ENCODE measurements at places on chromosomes 7 and 10.

GRCh38 chr10:44369854-44370253, 15.0 kb downstream of the CXCL12 start:
- no peak for DNase-seq

DNA sequence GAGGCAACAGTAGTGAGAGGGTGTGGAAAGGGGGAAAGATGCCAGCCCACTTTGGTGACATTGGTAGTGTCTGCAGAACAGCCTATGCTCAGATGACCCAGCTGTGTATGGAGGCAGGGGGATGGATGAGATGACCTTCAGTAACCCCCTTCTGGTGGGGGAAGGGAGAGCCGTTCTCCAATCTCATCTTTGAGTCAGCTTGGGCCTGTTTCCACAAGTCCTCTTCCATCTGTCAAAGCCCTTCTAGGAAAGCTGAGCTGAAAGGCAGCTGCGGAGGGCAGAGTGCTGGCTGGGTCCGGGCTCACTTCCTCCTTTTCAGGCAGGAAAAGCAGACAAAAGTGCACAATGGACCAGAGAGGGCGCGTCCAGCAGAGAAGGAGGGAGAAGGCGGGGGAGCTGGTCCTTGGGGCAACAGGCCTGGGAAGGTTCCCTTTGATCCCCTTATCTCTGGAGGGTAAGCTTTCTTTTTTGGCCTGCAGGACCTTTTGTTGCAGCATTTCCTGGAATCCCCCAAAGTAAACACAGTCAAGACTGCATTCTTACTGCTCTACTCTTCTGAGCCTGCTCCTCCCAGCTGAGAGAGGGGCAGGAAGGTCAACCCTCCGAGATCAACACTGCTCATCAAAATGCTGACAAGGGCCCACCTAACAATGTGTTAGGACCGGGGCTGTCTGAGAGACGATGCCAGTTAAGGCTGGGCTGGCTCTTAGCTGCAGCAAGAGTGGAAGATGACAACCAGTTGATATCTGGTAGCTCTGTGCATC, 1.2 kb upstream of the LRMDA start:
- DNase-seq, result peak; percentile 5

DNA sequence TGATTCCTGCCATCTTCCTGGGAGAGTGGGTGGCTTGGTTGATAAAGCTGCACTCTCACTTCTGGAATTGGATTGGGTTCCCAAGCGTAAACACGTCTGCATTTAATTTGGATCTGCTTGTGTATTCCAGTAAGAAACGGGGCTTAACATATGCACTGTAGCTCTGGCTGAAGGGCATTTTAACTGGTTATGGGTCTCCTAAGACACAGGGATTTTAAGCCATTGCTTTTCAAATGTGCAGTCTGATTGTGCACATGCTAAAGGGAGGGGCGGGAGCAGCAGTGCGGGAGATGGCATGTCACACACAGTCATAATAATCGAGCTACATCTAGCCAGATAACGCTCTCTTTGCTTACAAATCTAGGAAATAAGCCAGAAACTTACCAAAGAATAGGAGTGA, 247.3 kb upstream of the LYZL1 start:
- DNase-seq, result no peak

DNA sequence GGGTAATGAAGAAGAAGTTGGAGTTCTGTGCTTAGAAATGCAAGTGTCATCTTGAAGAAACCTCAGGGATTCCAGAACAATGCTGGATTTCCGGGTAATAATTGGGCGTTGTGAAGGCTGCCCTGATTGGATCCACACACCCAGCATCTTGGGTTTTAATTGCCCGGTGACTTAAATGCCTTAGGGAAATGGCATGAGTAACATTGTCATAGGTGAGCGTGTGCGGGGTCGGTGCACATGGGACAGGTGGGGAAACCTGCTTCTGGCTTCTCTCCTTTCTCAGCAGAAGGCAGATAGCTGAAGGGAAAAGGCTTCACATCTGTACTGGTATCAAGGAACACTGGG, 15.2 kb upstream of the CAMK1D start:
- DNase-seq, result no peak

- DNase-seq, result no peak
These were observed 256.7 kb upstream of the DGKB start for GRCh38 chr7:15159261-15159660.

DNA sequence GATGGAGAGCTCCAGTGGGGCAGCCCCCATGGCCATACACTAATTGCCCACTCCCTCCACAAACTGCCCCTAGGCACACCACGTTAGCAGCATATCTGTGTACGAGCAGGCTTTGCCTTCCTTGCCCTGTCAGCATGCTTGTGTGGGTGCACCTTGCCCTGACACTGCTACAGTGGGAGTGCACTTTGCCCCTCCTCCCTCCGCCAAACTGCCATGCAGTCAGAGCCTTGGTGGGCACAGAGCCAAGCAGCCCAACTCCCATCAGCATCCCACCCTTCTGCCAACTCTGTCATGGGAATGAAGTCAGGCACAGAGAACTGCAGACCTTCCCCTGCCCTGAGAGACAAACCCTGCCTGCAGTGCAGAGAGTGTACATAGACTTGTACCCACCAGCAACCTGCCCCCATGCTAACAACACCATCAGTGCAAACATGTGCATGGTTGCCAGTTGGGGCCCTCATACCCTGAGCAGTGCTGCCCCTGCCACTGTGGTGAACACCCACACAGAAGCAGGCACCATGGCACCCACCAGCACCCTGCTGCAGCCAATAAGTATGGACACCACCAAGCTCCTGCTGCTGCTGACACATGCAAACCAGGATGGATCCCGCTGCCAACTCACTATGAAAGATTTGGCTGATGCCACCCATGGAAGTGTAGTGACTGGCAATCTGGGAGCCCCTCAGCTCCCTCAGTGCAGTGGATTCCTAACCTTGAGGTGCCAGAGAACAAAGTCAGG, 1197.7 kb upstream of the CELF2 start:
- no peak for DNase-seq

DNA sequence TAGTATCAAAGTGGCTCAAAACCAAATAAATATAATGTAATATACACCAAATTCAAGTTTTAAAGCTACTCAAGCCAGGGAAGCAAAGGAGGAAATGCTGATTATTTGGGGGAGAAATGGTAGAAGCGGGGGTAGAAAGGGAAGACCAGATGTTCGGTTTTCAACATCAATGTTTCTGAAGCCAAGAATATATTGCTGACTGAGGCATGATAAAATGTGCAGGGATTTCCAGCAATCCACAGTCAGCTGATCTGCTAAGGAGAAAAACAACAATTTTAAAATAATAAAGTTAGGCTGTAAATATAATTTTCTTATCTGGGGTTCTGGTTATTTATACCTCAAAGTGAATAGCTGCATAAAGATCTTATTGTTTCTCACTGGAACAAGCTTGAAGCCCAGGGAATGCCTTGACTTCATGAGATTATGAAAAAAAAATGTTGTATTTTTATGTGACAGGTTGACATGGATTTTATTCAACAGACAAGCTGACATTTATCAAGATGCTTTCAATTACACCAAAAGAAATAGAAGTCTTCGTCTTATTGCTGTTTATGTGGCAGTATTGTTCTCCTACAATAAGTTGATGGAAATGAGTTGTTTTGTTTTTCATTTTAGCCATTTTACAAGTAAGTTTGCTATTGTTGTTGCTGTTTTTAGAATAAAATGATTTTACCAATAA, 28.6 kb upstream of the BMPER start:
- DNase-seq, result no peak

DNA sequence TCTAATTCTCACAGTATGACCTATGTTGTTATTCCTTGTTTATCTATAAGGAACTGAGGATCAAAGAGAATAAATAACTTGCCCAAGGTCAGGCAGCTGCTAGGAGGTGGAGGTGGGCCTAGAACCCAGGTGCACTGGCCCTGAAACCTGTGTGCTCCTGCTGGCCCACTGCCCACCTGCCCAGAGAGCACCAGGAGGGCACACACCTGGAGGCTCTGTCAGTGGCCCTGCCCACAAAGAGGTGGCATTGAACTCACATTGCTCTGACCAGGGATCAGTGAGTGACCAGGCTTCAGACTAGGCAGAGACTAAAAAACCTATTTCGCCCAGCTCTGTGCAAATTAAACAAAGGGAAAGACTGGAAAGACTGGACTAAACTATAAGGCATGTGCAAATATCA, 210.6 kb downstream of the TNS3 start:
- peak; percentile 96 for DNase-seq

GRCh38 chr7:70618020-70618551, 513.9 kb upstream of the GALNT17 start:
- no peak for DNase-seq

DNA sequence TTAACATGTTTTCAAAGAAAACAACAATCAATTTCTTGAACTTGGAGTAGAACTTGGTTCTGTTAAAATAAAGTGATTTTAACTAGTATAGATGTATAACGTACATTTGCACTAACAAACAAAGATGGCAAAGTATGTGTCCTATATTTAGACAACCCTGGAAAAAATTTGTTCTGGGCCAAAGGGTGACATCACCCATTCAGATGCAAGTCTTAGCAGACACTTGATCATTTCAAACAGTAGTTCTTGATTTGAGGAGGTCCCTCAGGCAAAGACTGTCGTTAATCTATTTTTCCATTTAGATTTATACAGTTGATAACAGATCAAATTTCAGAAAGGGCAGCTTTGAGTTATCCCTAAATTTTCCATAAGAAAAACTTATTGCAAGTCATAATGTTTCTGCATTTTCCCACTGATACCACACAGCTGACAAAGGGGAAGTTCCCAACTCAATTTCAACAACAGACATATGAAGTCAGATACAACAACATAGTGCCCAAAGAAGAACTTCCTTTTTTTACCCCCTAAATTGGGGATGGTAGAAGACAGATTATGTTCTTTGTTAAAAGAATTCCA, 5.2 kb downstream of the NMT2 start:
- no peak for DNase-seq

DNA sequence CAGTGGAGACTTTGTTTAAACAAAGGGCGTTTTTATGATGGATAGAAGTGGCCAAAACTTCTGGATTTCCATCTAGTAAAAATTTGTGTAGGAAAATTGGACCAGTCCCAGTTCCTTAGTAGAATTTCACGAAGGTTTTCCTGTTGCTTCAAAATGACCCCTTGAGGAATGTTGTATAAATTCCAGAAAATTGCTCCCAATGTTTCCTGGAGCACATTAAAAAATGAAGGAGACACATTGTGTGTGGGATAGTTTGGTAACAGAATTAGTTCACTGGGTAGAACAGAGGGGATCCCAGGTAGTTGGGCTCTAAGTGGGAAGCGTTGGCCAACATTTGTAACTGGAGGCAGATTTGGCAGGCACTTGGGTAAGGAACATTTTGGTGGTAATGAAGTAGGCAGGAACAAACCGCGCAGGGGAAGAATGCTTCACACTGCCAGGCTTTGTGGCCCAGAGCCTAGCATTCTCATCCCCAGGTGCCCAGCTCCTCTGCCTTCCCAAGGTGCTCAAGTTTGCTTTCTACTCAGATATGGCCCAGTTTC, 758.6 kb downstream of the AUTS2 start:
- no peak for DNase-seq

GRCh38 chr7:14691034-14691433, 211.5 kb downstream of the DGKB start:
- DNase-seq, result no peak

DNA sequence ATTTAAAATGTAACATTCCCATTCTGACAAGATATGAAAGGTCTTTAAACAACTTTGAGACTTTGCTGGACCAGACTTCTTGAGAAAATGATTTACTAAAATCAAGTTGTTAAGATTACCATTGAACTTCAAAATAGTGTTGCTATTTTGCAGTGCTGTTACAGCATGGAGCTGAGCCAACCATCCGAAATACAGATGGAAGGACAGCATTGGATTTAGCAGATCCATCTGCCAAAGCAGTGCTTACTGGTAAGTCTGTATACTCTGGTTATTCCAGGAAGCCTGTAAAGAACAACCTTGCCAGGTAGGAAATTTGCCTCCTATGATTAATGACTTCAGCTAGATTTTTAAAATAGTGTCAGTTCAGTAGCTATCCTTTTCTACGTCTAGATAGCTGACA, 18.8 kb downstream of the TNKS2 start:
- DNase-seq, result no peak

- no peak for DNase-seq
These were observed 108.4 kb upstream of the HPS1 start for GRCh38 chr10:98555021-98555619.

DNA sequence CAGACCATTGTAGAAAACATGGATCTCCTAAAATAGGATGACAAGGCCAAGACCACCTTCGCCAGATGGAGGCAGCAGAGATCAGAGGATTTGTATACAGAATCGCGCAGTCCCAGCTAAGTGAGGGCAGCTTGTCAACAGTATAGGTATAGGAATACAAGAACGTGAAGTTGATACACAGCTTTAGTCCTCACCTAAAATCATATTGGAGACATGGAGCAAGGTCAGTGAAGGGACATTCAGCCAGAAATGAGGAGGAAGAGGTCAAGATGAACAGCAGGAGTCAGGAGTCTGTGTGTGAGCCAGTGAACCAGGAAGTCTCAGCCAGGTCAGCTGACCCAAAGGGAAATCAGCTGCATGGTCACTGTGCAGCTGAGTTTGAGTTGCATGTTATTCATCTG, 263.4 kb upstream of the PRKCQ start:
- no peak for DNase-seq

DNA sequence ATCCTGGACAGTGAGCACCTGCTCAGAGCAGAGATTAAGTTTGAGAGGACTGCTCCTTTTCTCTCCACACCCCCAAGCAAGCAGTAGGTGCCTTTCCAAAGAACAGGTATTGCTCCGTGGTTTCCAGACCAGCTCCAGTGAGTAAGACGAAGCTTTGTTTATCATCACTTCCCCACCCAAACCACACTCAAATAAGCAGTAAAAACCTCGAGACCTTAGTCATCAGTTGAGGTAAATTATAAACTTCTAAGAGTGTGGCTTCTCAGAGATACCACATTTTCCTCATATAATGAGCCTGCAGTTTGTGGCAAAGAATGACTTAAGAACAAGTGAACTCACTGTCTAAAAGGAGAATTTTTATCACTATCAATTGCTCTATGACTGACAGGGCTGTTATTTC, 50.0 kb upstream of the GRB10 start:
- DNase-seq, result no peak

- DNase-seq, result peak; percentile 95
These were observed 78.1 kb upstream of the TOMM7 start for GRCh38 chr7:22900784-22901183.

GRCh38 chr10:43689618-43689954, 40.9 kb upstream of the ZNF32 start:
- peak; percentile 17 for DNase-seq

Data from RPMI8226 (cell line).